Activated CD4-positive, alpha-beta T cell treated with anti-CD3 and anti-CD28 coated beads, Interleukin-2, amount 50 U/mL, for 24 hours (primary cell): ENCODE measurements at places on chromosomes 5 and 9.

DNA sequence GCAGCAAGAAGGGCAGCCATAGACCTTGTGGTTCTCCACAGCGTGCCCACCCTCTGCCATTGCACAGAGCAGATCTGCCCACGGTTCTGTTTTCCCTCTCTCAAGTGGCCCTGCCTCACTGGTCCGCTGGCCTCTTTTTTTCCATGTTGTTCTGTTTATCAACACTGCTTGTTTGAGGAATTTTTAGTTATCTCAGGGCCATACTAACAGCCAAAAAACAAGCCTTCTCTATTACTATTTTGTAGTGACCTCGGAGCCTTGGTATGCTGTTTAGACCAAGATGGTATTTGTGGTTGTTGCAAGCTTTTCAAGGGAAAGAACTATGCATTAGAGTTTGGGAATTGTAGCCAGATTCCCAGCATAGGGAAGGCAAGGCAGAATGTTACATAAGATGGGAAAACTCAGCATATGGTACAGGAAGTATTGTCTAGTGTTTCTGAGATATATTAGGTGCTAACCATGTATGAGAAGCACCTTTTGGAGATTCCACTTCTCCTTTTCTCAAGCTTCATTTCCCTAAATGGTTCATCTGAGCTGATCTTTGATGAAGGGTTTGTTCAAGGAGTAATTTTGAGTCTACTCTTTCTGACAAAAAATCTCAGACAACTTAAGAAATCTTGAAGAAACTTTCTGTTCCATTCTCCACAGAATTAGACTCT, 54.3 kb downstream of the NUP214 start:
- no peak for DNase-seq

DNA sequence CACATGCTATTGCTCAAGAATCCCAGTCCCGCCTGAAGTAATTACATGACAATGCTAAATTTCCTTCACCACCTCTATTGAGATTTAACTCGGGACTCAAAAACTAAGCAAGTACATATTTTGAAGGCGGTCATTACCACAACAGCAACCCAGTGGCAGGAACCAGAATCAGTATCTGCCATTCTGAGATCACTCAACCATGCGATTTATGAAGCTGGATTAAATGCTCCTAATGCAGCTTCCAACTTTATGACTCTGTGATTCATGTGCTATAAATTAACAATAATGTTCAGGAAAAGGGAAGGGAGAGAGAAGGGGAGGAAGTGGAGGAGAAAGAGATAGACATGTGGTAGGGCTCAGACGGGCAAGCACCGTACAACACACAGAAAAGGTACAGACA, 194.7 kb downstream of the DNAH5 start:
- no peak for DNase-seq

DNA sequence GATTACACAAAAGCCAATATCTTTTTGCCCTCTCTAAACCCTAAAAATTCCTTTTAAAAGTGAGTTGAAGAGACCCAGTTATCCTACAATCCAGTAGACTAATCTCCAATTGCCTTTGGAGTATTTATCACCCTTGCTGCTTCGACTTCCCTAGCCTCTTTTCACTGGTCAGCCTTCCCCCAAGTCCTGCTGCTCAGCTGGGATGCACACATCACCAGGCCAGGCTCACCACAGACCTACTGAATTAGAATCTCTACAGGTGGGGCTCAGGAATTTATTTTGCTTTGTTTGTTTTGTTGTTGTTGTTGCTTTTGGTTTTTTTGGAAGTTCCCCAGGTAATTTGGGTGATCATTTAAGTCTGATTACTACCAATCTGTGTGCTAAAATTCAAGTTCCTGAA, 11.6 kb upstream of the FOXD1 start:
- DNase-seq: no peak

DNA sequence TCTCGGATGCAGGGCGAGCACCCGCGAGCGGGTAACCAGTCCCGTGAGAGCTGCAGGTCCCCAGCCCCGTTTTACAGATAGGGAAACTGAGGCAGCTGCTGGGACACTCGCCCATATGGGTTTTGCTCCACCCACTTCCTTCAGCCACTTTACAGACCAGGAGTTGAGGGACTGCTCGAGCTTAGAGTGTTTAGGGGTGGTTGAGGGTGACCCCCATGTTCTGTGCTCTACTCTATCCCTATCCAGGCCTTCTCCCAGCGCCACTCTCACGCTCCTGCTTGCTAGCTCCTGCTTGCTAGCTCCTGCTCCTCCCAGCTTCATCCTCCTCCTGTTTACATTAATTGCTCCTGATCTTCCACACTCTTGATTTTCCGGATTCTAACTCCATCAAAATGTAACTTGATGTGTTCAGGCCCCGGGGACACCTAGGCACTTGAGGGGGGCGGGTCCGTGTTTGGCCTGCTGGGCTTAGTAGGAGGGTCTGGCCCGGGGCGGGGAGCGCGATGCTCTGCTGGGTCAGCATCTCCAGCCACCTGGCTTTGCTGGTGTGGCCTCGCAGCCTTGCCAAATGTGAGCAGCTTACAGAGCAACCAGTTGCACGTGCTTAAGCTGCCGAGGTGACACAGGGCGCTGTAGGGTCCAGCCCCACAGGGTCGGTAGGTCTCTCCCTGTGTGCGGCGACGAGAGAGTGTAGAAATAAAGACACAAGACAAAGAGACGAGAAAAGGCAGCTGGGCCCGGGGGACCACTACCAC, 1.5 kb upstream of the PTGES2 start:
- no peak for DNase-seq

- no peak for DNase-seq
Measured at GRCh38 chr5:675871-676698, 17.1 kb downstream of the TPPP start.

- DNase-seq: no peak
Measured at GRCh38 chr5:149133795-149134777, 7.2 kb upstream of the ABLIM3 start.

- no peak for DNase-seq
Measured at GRCh38 chr5:122478741-122479442, 166.9 kb downstream of the SNCAIP start.

DNA sequence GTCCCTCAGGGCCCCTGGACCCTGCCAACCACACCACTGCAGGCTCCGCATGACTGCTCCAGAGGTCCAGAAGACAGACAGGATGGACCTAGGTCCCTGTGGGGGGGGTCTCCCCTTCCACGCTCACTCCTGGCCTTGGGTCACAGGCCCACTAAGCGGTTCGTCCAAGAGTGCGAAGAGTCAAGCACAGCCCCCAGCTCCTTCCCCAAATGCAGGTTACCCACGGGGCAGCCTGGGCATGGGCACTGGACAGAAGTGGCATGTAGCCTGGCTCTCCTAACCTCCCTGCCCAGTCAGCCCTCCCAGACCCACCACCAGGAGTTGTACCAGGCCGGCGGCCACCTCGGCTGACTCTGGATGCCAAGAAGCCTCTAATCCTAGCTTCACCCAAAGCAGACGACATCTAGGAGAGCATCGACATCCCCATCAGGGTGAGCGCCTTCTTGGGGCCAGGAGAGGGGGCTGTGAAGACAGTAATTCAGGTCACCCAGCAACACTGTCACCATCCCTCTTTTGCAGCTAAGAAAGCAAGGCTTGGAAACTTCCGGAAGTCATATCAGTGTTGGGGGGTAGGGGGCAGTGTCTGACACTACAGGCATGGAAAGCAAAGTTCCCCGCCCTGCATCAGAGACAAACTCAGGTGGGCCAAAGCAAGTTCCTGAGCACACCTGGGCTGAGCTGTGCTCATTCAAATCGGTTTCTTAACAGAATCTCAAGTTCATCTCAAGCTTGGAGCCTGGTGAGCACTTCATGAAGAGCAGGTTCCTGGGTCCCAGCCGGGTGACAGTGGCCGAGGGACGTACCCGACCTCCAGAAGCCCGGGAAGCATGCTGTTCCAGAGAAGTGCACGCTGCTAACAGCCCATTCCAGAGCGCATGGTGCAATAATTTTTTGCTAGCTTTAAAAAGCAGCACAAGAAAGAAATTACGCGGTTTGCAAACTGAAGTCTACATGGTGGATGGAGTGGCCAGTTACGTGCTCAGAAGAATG, 68.7 kb downstream of the SEMA4D start:
- DNase-seq: no peak

DNA sequence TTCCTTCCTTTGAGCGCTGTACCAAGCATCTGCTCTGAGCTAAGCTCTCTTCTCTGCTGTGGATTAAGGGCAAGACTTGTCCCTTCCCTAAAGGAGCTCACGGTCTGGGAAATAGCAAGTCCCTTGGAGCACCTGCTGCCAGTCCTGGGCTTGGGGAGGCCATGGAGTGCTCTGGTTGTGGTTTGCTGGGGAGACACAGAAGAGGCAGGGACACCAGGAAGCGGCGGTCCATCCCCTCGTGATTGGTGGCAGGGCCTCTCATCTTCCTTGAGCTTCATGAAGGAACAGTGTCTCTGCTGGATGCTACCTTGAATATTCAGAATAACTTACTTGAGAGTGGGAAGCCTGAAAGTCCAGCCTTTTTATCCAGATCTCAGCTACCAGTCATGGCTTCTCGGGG, 35.3 kb downstream of the COL5A1 start:
- no peak for DNase-seq

GRCh38 chr5:76688836-76689235, 27.1 kb upstream of the F2R start:
- DNase-seq: no peak

- DNase-seq: no peak
Measured at GRCh38 chr9:76352026-76352620, 42.1 kb downstream of the RFK start.

- no peak for DNase-seq
Measured at GRCh38 chr9:123686829-123687192, 243.1 kb downstream of the DENND1A start.

DNA sequence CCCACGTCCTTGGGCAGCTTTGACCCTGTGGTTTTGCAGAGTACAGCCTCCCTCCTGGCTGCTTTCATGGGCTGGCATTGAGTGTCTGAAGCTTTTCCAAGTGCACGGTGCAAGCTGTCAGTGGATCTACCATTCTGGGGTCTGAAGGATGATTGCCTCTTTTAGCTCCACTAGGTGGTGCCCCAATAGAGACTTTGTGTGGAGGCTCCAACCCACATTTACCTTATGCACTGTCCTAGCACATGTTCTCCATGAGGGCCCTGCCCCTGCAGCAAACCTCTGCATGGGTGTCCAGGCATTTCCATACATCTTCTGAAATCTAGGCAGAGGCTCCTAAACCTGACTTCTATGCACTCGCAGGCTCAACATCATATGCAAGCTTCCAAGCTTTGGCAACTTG, 644.2 kb upstream of the CDH9 start:
- DNase-seq: no peak

DNA sequence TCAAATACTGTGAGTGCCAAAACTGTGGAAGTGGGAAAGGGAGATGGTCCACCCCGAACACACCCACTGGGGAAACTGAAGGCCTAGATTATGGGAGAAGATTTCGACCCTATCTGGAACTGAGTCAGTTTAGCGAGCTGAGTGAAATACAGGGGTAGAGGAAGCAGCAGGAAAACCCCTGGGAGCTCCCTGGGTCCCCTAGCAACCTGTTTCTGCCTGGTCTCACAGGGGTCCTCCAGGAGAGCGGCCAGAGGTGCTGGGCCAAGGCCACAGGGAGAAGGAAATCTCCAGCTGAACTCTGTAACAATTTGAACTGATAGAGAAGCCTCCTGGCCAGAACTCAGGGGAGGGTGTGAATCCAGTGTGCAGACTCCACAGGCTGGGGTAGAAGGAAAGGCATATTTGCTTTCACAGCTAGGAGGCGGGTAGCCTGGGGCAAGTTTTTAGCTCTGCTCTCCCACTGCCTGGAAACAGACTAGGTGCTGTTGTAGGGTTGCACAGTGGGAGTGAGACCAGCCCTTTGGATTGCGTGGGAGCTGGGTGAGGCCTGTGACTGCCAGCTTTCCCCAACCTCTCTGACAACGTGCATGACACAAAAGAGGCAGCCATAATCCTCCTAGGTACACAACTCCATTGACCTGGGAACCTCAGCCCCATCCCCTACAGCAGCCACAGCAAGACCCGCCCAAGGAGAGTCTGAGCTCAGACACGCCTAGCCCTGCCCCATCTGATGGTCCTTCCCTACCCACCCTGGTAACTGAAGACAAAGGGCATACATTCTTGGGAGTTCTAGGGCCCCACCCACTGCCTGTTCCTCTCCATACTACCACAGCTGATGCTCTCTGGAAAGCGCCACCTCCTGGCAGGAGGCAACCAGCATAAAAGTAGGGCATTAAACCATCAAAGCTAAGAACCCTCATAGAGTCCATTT, 78.8 kb upstream of the GPBP1 start:
- DNase-seq: no peak

DNA sequence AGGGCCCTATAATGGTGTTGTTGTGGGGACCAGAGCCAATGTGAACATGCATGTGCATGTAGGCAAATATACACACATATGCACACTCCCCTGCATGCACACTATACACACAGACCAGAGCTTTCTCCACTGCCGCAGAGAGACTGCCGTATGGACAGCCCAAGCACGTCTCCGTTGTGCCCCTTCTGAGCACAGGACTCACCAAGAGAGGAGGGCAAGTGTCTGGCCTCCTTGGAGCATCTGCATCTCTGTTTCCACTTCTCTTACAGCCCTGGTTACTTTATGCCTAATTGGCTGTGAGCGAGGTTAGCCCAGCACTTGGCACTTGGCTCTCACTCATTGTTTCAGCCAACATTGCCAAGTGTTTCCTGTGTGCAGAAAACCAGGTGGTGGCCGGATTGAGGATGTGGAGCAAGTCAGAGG, 30.4 kb downstream of the CSF2 start:
- no peak for DNase-seq

DNA sequence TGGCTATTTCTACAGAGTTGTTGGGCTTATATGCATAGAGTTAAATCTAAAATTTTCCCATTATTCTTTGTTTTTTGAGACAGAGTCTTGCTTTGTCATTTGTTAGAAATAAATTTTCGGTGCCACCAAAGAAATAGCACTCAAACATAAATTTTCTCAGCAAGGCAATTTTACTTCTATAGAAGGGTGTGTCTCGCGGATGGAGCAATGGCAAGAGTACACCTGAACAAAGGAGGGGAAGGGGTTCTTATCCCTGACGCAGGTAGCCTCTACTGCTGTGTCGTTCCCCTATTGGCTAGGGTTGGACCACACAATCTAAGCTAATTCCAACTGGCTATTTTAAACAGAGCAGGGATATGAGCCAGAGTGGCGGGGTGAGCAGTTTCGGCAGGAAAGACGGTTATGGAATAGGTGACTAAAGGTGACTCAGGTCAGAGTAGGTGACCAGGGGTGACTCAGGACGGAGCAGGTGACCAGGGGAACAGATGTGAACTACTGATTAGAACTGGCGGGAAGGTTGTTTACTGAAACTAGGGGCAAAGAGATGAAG, 57.2 kb downstream of the C9orf85 start:
- no peak for DNase-seq

GRCh38 chr5:25150819-25151218, 506.0 kb upstream of the CDH10 start:
- no peak for DNase-seq

DNA sequence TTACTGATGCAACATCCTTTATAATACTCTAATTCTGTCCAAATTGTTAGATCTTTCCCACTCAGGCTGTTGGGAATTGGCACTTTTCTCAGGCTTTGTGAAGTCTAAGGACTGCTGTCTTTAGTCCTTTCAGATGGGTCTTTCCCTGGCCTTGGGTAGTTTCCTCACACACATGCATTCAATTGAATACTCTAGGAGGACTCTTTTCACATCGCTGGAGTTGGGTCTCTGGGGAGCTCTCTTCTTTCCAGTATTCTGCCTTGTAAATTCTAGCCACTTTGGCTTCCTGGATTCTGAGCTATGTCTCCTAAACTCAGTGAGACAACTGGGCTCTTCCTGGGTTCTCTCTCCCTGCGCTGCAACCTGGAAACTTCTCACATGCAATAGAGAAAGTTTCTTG, 215.5 kb downstream of the SNX18 start:
- DNase-seq: no peak

GRCh38 chr5:119239119-119239417, 116.8 kb upstream of the TNFAIP8 start:
- no peak for DNase-seq
